ENCODE measurements at places on chromosomes 1 and 21.

- no peak for DNase-seq
Measured at GRCh38 chr1:209985002-209985401, 47.0 kb downstream of the SYT14 start.

DNA sequence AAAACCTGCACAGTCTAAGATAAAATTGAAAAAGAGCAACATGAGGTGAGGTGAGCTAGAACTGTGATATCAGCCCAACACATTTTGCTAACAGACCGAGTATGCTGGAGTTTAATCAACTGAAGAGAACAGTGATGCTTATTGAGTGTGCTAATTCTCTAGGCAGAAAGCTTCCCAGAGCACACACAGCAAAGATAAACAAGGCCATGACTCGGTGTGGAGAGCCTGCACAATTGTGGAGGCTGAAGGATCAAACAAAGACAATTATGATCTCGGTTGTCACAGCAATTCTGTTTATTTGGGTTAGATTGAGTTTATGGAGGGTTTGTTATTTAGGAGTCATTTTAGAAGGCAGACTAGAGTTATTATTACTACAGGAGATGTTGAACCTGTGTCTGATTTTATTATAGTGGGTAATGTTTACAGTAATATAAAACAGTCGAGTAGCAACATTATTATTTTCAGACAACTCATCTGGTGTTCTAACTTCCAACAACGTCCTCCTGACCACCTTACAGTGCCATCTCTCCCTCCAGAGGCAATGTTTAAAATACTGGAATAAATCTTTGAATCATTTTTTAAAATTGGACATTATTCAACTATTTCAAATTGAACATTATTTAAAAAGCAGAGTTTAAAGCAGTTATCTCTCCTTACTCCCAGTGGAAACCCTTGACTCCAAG lies 40.2 kb downstream of the DPT start:
- no peak for DNase-seq

- no peak for DNase-seq
Measured at GRCh38 chr1:210597555-210598134, 268.9 kb downstream of the HHAT start.

GRCh38 chr1:103960710-103961109 lies 211.0 kb downstream of the AMY1C start:
- no peak for DNase-seq

- DNase-seq: no peak
Measured at GRCh38 chr1:201348211-201348566, 29.3 kb downstream of the TNNT2 start.

GRCh38 chr21:45820171-45821091 lies 161.1 kb upstream of the COL6A1 start:
- DNase-seq: peak; percentile 58

GRCh38 chr1:23402286-23403037 lies 22.1 kb downstream of the TCEA3 start:
- DNase-seq: no peak

Data from activated CD4-positive, CD25-positive, alpha-beta regulatory T cell (primary cell).